ENCODE measurements at places on chromosomes 2 and 18. TPM values are rescaled to one million over a fixed set of nuclear protein-coding genes. Genes with fewer than 3 reads are reported as not detected.

DNA sequence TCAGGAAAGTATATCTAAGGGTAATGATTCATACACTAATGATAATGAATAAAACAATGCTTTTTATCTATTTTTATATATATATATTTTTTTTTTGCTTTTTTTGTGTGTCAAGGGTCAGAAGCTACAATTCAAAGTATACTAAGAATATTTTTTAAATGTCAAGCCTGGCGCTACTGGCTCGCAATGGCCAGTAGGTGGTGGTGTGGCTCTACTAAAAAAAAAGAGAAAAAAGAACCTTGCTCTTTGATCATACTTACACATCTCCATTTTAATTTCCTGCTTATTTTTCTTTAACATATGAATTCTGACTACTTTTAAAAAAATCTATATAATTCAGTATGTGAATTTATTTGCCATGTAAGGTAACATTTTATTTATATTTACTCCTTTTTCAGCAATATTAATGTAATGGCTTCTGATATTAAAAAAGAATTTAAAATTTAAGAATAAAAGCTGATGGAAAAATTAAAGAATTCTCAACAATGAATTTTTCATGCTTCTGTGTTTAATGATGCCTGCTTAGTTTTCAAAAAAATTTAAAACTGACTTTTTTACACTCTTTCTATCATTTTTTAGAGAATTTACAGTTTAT, 232.9 kb downstream of the GULP1 start:
- peak; percentile 68 for DNase-seq

- peak; percentile 81 for DNase-seq
Observed at GRCh38 chr2:114550895-114551793, 108.7 kb downstream of the DPP10 start.

- DNase-seq, result peak; percentile 35
Observed at GRCh38 chr18:76451396-76452331, 43.4 kb downstream of the ZNF516 start.

- no peak for DNase-seq
Observed at GRCh38 chr2:43569921-43570320, 25.9 kb downstream of the THADA start.

Gene PID1
- 4.0 TPM for total RNA-seq

Gene YES1
- 340 TPM for total RNA-seq

DNA sequence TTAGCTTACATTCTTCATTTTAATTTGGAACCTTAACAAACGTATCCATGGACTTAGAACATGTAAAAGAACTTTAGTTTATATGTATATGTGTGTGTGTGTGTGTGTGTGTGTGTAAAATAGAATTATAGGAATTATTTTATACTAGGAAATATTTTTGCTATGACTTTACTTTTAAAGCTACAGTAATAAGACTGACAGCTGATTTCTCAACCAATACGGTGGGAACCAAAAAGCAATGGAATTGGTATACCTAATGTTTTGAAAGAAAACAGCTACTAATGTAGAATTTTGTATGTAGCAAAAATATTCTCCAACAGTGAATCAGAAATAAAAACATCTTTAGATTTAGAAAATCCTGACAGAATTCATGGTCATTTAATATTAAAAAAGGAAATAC, 146.5 kb upstream of the ARL4C start:
- peak; percentile 52 for DNase-seq

- DNase-seq, result no peak
Observed at GRCh38 chr2:190576573-190576972, 42.1 kb upstream of the NEMP2 start.

GRCh38 chr2:178233428-178233827, 39.1 kb downstream of the OSBPL6 start:
- DNase-seq, result no peak

Gene RSAD2
- total RNA-seq, result 0.10 TPM

GRCh38 chr18:55252053-55252675, 292.9 kb upstream of the CCDC68 start:
- peak; percentile 16 for DNase-seq

Gene DSC2
- total RNA-seq, result 20.4 TPM

- no peak for DNase-seq
Observed at GRCh38 chr18:50928551-50928950, 39.3 kb upstream of the ELAC1 start.

Gene SLC4A5
- 0.24 TPM for total RNA-seq

Gene HOXD4
- total RNA-seq, result not detected

GRCh38 chr2:84643991-84644390, 127.7 kb downstream of the DNAH6 start:
- DNase-seq, result peak; percentile 16

- DNase-seq, result no peak
Observed at GRCh38 chr2:137336067-137336466, 570.7 kb downstream of the THSD7B start.

- peak; percentile 82 for DNase-seq
Observed at GRCh38 chr2:170361090-170361936, 183.4 kb downstream of the MYO3B start.

Gene GALNT14
- total RNA-seq, result 10.4 TPM

Gene BMP10
- total RNA-seq, result not detected

Gene UGT1A5
- not detected for total RNA-seq

GRCh38 chr2:241161646-241162281, 11.5 kb downstream of the PPP1R7 start:
- no peak for DNase-seq
